ENCODE measurements at places on chromosomes 6 and 20.

DNA sequence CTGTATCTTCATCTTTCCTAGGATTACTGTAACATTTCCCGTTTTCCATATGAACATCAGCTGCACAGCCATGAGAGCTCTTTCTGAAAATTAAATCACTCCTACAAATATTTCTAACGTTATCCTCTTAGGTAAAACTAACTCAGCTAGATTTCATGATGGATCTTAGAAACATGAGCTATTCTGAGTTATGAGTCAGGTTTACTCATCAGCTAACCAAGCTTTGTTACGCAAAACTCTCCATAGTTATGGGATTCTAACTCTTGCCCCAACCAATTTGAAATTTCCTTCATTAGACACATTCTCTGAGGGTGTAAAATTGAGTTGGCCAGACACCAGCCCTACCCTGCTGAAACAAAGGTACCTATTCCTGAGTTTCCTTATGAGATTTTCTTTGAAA is 14.0 kb downstream of the DEFB110 start:
- no peak for DNase-seq

DNA sequence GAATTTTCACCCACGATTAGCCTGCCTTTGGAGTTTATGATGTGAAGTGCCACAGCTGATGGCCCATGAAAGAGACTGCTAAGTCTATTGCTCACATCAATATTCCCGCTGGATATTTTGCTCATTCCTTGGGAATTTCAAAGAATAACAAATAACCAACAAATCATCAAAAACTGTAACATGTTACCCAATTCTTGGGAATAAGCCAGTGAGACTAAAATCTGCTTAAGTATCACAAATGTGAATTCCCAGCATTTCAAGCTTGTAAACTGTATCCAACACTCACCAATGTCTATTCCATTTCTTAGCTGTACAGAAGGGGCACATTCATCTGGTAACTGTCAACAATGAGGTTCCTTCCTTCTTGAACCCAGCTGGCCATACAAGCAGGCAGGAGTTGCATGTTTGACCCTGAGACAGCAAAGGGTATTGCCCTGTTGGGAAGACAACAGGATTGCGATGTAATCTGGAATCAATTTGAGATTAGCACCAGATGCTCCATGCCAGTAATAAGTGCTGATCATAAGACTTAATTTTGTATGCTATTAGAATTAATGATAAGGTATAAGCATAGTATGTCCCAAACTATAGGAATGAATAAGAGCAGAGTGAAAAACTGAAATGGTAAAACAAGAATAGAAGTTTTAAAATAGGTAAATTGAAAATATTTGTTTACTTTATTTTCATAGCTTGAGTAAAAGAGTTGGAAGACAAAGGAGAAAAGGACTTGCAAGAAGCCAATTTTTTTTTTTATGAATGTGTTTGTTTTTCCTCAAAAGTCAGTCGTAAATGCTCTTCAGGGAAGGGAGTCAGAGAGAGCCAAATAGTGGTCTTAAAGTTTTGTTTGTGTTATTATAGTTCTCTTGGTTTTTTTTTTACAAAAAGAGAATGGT is 58.8 kb downstream of the RSPO3 start:
- no peak for DNase-seq

- DNase-seq = no peak
Observed at GRCh38 chr6:136761227-136761922, 30.9 kb downstream of the MAP3K5 start.

DNA sequence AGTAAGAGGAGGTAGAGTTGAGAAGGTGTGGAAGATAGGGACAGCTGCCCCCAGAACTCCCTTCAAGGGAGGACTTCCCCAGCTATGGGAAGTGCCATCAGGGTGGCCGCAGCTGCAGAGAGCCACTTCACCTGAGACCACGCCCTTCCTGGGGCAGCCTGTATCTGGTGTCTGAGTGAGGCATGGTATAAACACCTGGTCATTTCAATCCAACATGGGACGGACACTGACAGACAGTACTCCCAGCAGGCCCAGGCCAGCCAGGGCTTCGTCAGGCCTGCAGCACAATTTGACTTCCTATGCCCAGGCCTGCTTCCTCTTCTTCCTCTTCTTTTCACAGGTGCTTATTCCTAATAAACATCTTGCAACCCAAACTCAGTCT is 4.5 kb downstream of the SOX12 start:
- DNase-seq = no peak

- no peak for DNase-seq
Observed at GRCh38 chr20:61562491-61562890, 310.4 kb downstream of the CDH4 start.

DNA sequence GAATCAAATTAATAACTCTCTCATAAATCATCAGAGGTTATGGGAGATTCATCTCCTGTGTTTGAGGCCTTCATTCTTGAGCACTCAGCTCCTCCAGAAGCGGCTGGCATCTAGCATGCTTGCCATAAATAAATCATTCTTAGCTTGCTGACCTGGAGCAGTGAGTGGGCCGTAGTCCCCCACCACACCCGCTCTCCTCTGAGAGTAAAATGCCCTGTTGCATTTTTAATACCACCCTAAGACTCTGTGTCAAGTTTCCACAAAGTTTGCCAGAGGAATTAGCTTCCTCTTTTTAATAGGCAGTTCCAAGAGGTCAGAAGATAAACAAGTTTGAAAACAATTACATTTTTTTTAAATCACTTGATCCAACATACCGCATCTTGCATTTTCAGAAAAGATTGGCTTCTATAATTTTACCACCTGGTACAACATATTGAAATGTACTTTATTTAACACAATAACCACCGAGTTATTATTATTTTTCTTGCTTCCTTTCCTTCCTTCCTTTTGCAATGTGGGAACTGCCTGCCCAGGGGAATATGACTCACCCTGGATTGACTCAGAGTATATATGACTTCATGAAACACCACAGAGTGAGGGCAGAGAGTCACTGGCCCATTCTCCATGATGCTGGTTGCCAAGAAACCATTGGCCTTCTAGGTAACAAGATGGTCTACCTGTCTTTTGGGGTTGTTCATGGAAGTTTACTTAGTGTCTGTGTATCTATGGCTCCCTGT is 29.4 kb upstream of the CLIC5 start:
- no peak for DNase-seq

GRCh38 chr6:166366921-166367320 is 15.8 kb downstream of the MPC1 start:
- DNase-seq = no peak

- no peak for DNase-seq
Observed at GRCh38 chr20:32115211-32115767, 5.8 kb downstream of the TM9SF4 start.

DNA sequence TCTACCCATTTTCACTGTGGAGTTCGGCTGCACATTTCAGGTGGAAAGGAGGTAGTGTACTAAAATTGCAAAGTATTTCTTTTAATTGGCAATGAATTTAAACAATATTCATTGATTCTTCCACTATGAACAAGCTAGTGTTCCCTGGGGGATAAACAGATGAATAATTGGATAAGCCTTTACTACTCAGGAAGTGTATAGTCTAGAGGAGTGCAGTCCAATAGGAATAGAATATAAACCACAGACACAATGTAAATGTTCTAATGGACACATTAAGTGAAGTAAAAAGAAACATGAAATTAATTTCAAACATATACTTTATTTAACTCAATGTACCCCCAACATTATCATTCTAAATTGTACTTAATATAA is 28.7 kb downstream of the SGK1 start:
- no peak for DNase-seq

Data from cortex of kidney (tissue), 1 donor.